Stimulated activated CD4-positive, alpha-beta T cell treated with anti-CD3 and anti-CD28 coated beads, Interleukin-4, amount 100 ng/mL, for 1 hour (primary cell): ENCODE measurements at places on chromosomes 7 and 10.

DNA sequence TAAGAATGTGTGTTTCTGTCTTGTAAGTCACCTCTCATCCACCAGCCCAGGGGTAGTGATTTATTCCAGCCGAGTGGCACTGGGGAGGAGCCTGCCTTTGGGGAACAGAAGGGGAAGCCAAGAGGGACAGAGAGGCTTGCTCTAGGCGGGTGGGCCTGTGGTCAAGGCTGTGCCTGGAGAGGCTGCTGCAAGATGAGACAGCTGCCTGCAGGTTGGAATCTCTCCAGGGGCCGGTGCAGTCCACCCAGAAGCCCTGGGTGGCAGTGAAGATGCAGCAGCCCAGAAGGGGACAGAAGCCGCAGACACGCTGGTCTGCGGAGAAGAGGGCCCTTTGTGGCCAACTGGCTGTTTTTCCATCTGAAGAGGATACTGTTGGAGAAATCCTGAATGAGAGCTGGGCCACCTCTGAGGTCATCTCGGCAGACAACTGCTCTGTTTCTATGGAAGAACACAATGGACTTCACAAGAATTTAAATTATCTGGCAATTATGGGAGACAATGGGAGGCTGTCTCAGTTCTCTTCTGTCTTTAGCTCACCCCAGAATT lies 175.7 kb downstream of the GFRA1 start:
- no peak for DNase-seq

GRCh38 chr10:126521399-126521798 lies 133.1 kb upstream of the ADAM12 start:
- DNase-seq: no peak

DNA sequence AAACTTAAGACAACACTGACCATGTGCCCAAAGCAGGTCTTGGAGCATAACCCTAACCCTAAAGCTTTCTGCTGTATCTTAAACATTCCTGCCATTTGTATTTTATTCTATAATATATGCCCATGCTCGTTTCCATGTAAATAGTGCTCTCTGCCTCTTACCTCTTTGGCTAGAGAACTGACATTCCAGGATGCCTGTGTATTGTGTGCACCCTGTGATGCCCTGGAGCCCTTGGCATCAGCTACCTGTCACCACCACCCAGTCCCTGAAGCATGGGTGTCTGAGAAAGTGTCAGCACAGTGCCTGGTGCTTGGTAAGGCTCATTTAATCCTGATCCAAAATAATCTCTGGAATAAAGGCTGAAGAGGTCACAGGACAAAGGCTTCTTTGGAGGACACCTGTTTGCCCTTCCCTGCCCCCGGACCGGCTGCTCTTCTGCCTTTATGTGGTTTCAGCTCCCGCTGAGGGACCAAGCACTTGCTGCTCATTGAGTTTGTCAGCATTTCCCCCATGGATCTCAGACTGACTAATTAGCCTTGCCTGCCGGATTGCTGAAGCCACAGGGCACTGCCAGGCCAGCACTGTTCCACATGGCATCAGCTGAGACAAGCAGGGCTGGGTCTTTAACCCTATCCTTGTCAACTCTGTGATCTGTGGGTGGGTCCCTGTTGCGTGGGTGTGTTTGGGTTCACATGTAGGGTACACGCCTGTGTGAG lies 139.1 kb upstream of the SORCS3 start:
- DNase-seq: no peak

GRCh38 chr10:132836248-132836831 lies 50.4 kb upstream of the NKX6-2 start:
- DNase-seq: no peak

DNA sequence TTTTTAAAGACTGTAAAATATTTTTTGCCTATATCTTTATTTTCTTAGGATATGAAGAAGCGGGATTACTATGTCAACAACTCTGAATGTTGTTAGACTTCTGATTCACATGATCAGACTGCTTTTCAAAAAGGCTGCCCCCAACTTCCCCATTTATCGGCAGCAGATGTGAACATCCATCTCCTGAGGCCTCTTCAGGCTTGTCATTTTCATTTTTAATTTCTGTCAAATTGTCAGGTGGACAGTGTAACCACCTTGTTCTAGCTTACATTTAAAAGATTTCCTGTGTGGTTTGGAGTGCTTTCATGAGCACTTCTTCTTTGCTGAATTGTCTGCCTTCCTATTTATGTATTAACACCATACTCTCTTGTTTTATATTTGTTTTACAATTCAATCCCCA lies 78.8 kb upstream of the GSDME start:
- no peak for DNase-seq

DNA sequence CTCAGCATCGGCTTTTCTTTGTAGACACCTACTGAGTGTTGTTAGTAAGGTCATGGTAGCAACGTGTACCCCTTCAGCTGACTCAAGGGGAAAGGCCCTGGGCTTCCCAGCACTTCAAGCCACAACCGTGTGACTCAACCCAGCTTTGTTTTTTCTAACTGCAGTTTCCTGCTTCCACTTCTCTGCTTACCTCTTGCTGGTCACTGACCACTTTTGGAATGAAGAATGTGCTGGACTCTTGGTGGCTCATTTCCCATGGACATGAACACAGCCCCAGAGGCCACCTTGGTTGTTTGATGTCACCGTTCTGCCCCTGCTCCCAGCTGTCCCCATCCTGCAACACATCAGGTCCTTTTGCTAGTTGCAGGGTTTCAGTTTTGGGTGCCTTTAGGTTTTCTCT lies 69.5 kb upstream of the ZNF438 start:
- peak; percentile 64 for DNase-seq
